Putamen (tissue), 1 donor: ENCODE measurements at places on chromosomes 4 and X.

DNA sequence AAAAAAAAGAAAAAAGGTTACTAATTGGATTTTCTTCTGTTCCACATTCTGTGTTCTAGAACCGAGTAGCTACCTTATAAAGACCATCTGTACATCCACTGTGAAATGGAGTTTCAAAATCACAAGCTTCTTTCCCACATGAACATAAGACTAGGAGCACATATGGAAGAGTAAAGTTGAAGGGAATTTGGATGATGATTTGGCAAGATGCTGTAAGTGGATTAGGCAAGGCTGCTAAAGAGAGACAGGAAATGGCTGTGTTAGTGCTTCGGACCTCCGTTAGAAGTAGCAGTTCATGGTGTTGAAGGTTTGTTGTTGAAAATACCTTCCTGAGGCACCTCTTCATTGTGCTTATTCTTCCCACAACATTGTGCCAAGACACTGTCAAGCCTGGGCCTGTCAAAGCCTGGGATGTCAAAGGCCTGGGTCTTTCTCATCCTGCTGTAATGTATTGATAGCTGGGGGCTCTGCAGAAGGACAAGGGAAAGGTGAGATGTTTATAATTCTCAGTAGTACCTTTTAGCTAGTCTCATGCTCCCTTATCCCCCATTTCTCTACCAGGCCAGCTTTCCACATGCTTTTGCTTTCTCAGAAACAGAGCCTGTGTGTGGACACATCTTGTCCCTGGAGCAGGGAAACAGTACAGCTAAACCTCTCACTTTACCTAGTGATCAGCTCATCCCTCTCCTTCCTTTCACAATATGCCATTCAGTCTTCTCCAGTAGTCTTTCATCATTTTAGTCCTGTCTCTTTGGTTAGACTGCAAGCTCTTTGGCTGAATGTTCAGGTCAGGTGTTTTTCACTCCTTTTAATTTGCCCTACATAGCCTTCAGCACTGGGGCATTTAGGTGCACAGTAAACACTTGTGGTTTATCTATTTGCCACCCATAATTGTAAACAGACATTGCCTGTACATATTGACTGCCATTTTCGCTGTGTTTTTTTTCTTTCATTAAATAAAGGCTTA, 37.9 kb upstream of the CYP2U1 start:
- DNase-seq: no peak

- no peak for DNase-seq
Measured at GRCh38 chr4:106019771-106020170, 124.5 kb downstream of the NPNT start.

DNA sequence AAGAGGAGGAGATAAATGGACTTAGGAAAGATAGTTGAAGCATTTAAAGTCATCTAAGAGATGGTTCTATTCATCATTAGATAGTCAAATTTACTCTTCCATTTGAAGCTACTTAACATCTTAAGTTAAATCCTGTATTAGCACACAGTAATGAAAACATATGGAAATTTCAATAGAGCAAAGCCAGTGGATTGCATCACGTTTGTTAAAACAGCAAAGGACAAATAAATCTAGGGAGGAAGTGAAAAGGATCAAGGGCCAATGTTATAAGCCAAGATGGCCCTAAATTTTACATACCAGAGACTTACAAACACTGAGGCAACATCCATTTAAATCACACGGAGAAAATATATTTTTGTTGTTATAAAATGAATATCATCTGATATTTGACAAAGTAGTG, 602.8 kb downstream of the INPP4B start:
- DNase-seq: no peak

DNA sequence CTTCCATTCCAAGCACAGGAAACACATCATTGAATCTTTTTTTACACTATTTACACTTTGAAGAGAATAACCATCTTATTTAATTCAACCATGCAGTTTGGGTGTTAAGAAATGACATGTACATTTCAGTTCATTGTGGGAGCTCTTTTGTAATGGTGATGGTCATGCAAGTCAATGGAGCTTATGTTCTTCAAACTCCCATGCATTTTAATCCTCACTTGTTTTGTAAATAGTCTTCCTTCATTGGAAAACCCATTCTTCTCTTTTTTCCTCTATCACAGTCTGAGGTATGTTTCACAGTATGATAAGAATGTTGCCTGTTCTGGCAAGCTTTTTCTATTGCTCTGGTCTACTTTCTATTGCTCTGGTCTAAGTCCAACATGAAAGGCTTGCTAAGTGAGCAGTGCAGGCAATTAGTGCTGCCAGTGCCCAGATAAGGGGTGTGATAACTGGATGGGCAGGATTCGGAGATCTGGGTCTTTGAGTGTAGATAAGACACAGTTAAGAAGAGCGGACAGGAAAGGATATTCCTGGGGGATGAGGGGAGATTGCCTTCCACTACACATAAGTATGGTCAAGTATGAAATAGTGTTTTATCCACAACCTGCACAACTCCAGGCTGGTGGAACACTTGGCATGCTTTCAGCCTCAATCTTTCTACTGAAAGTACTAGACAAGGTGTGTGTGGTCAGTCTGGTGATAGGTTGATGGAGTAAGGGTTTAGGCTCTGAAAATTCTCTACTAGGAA, 17.1 kb downstream of the AFP start:
- DNase-seq: no peak

GRCh38 chr4:34178476-34178875, 2065.8 kb downstream of the ARAP2 start:
- no peak for DNase-seq

DNA sequence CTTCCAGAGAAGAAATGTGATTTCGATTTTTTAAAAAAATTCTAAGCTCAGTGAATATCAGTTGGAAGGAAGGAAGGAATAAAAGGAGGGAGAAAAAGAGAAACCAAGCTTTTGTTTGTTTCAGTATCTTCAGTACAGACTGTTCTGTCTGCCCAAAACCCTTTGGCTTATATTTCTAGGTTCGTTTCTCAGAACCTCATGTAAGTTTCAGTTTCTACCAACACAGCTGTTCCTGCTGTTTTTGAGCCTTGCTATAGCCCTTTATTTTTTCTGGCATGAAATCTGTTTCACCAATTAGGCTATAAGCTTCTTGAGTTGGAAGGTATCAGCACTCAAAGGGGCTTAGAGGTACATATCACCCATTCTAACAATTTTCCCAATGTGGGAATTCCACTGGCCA, 157.9 kb downstream of the GBA3 start:
- DNase-seq: no peak

DNA sequence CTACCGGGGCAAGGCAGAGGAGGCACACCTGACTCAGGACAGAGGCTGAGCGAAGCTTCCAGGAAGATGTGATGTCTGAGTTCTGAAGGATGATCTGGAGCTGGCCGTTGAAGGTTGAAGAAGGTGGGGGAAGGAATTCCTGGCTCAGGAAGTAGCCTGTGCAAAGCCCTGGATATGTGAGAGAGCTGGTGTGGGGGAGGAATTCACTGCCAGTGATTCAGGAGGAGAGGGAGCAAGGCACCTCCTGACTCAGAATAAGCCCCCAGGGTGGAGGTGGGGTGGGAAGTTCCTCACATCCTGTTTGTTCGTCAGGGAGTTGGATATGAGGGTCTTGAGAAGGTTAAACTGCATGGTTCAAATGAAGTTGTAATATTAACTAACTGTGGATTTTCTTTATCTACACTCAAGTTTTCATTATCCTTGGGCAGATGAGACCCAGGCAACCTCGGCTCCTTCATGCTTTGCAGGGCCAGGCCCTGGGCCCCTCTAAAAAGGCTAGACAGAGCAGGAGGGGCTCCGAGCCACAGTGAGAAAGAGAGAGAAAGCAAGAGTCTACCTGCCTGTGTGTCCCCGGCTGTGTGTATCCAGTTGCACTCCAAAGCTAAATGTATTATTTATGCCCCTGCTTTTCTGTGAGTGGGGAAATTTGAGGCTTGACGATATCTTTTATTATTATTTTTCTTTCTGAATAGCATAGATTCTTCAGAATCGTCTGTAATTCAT, 7.1 kb downstream of the NHSL2 start:
- DNase-seq: no peak

DNA sequence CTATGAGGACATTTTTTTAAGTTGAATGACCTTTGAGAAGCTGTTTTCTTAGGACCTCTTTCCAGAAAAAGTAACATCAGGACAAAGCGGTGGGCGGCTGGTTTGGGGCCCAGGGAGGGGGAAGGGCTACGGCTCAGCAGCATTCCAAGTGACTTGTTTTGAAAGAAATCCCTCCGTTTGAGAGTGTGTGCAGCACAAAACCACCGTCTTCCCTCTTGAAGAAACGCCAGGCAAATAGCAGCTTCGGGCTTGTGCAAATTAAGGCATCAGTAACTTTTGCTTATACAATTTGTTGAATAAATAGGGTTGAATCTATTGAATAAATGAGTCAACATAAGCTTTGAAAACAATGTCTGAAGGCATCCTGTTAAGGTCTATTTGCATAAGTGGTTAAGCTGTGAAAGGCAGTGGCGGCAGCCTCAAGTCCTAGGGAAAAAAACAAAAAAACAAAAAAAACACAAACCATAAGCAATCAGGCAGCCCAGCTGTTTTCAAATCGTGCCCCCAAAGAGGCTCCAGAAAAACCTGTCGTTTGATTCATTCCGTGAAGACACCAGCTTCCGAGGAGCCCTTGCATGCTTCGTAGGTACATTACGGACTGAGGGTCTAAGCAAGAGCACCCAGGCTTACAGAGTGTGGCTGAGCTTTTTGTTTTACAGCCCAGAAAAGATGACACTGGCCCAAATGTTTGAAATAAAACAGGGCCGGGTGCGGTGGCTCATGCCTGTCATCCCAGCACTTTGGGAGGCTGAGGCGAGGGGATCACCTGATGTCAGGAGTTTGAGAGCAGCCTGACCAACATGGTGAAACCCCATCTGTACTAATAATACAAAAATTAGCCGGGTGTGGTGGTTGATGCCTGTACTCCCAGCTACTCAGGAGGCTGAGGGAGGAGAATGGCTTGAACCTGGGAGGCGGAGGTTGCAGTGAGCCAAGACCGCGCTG, 103.7 kb downstream of the CRLF2 start:
- DNase-seq: no peak

DNA sequence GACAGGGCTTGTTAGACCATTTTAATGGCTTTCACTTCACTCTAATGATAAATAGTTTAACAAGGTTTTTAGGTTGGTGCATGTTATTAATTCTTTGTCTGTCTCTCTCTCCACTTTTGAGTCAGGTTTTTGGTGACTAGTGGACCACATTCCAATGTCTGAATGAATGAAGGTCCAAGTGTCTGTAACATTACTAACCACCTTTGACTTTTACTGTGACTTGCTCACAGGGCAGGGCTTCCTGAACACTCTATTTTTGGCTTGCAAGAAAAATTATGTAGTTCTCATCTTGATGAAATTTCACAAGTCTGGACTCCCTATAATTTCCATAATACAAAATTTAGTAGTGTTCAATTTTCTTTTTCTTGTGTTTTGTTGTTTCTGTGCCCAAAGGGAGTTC, 78.9 kb upstream of the BMPR1B start:
- no peak for DNase-seq

GRCh38 chrX:133792198-133792953, 193.0 kb downstream of the GPC3 start:
- peak; percentile 60 for DNase-seq

DNA sequence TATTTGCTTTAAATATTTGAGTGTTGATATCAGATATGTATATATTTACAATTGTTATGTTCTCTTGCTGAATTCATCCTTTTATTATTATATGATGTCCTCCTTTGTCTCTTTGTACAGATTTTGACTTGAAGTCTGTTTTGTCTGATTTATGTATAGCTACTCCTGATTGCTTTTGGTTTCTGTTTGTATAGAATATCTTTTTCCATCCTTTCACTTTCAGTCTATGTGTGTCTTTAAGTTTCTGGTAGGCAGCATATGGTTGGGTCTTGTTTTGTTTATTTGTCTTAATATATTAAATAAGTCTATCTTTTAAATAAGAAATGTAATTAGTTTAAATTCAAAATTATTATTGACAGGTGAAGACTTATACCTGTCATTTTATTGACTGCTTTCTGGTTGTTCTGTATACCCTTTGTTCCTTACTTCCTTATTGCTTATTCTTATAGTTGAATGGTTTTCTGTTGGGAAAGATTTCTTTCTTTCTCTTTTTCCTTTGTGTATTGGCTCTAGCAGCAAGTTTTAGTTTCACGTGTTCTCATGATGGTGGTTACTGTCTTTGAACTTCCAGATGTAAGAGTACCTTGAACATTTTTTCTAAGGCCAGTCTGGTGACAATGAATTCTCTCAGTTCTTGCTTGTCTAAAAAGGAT, 31.1 kb downstream of the RAB28 start:
- DNase-seq: no peak

DNA sequence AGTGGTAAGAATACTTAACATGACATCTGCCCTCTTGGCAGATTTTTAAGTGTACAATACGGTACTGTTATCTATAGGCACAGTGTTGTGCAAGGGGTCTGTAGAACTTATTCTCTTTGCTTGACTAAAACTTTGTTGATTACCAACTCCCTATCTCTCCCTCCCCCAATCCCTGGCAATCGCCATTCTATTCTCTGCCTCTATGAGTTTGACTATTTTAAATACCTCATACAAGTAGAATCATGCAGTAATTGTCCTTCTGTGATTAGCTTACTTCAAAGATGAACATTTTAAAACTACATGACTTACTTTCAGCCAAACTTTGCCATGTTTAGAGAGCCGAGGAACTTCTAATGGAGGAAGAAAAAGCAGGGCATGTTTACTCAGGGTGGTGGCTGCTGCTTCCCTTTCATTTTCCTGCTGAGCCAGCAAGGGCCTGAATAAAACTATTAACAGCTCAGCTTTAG, 62.4 kb downstream of the APOO start:
- DNase-seq: no peak

- DNase-seq: no peak
Measured at GRCh38 chrX:72396117-72396516, 90.4 kb upstream of the CITED1 start.

- DNase-seq: no peak
Measured at GRCh38 chr4:150781191-150781590, 199.2 kb downstream of the MAB21L2 start.

GRCh38 chr4:152464030-152464823, 71.7 kb downstream of the FBXW7 start:
- DNase-seq: no peak
